NCI-H2029 (cell line): ENCODE measurements at places on chromosomes 16 and 17.
A peak's percentile ranks its signal among the peaks of the same experiment; 100 is the strongest.

DNA sequence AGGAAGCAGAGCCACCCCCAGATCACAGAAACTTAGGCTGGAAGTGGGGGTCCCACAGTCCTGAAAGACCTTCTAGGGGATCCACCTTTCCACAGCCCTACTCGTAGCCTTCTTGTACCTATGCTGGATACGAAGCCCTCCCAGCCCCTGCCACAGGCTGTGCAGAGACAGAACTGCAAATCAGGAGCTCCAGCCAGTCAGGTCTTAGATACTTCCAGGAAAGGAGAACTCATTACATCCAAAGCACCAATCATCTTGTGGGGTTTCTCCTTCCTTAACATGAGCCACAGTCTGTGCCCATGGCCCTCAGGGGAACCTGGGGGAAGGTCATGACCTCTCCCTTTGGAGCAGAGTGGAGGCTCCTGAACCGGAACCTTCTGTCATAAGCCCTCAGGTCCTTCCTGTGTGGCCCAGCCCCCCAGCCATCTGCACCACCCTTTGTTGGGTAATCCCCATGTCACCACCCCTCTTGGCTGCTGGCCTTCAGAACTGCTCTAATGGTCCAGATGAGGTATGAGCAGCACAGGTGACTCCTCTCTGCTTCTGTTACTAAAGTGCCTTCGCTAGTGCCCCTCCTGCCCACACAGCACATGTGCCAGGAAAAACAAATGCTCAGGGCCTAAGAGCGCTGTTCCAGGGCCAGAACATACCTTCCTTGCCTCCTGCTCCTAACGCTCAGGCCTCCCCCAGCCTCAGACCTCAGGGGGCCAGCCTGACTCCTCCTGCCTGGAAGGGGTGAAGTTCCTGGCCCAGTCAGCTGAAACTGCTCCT is 14.6 kb downstream of the SRCIN1 start:
- DNase-seq: peak; percentile 90

- no peak for DNase-seq
Observed at GRCh38 chr17:32265192-32265923, at the start of gene RHBDL3. RHBDL3 (plus strand) TSS chr17:32265832; CDS start chr17:32266190, 358 bp downstream.

GRCh38 chr17:69552986-69553667 is 138.6 kb downstream of the MAP2K6 start:
- no peak for DNase-seq

GRCh38 chr16:69302301-69302700 is 8.8 kb upstream of the VPS4A start:
- no peak for DNase-seq

- no peak for DNase-seq
Observed at GRCh38 chr16:48378836-48379235, 6.4 kb downstream of the SIAH1 start.

GRCh38 chr16:4982056-4982867 is 24.1 kb downstream of the SEC14L5 start:
- DNase-seq: no peak

DNA sequence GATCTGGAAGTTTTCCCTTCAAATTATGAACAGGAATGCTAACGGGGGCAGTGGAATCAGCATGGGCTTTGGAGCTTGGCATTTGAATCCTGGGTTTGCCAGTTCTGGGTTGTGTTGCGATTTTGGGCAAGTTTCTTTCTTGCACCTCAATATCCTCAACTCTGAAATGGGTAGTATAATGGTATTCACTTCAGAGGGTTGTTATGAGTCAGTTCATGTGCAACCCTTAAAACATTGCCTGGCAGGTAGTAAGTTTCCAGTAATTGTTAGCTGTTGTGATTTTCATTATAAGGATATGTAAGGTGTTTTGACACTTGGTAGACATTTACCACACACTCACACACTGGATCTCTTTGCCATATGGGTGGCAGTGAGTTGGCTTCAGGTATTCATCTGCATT is 33.4 kb downstream of the SNX29 start:
- no peak for DNase-seq
